ENCODE measurements at places on chromosomes 3 and 15.

GRCh38 chr3:155391551-155391958 is 98.1 kb upstream of the STRIT1 start:
- H3K4me1 ChIP-seq, result no peaks in the 10 kb centered on the region
- H3K27ac ChIP-seq, result no peak overlapping the region
- DNase-seq, result no peak
- H3K36me3 ChIP-seq, result no peaks in the 10 kb centered on the region
- H3K27me3 ChIP-seq, result peaks cover 3% of the 10 kb centered on the region
- H3K4me3 ChIP-seq, result no peak overlapping the region

GRCh38 chr3:113630956-113631542 is 65.4 kb downstream of the USF3 start:
- DNase-seq, result no peak
- H3K36me3 ChIP-seq, result peaks cover 9% of the 10 kb centered on the region
- no peaks in the 10 kb centered on the region for H3K27me3 ChIP-seq
- H3K27ac ChIP-seq, result no peak overlapping the region
- no peak overlapping the region for H3K4me3 ChIP-seq
- H3K4me1 ChIP-seq, result peaks cover 6% of the 10 kb centered on the region

DNA sequence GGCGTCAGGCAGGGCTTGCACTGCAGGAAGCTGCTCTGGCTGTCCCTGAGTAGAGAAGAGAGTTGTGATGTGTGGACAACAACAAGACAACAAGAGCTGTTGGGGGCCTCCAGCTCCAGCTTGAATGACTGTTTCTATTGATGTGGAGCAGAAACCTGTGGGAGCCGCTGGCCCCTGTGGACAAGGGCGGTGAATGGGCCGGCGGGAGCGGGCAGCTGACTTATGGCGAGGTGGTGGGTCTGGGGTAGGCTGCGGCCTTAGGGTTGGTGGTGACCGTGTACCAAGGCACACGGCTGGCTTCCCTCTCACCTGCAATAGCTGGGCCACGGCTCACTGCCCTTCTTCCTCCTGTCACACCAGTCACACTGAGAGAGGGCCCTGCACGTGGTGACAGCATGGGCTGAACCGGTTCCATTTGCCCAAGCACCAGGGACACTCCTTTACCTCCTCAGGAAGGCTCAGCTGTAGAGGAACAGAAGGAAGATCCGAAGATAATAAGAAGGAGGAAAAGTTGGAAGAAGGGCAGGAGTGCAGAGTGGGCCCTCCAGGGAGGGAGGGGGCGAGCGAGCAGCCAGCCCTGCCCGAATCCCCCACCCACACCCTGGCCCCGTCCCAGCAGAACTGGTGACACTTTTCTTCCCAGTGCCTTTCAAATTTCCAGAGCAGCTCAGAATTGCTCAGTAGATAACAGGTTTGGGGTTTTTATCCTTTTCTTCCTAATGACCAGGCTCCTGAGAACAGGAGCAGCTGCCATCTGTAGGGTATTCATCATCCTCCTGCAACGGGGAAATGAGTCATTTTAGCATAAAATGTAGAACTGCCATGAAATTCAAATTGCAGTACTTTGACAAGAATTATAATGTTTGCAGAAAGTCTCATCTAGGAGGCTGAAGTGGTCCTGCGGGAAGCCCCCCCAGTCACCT is 136.9 kb downstream of the TJP1 start:
- H3K27ac ChIP-seq, result no peak overlapping the region
- no peak for DNase-seq
- H3K36me3 ChIP-seq, result no peaks in the 10 kb centered on the region
- no peaks in the 10 kb centered on the region for H3K4me1 ChIP-seq
- no peaks in the 10 kb centered on the region for H3K27me3 ChIP-seq
- H3K4me3 ChIP-seq, result no peak overlapping the region

DNA sequence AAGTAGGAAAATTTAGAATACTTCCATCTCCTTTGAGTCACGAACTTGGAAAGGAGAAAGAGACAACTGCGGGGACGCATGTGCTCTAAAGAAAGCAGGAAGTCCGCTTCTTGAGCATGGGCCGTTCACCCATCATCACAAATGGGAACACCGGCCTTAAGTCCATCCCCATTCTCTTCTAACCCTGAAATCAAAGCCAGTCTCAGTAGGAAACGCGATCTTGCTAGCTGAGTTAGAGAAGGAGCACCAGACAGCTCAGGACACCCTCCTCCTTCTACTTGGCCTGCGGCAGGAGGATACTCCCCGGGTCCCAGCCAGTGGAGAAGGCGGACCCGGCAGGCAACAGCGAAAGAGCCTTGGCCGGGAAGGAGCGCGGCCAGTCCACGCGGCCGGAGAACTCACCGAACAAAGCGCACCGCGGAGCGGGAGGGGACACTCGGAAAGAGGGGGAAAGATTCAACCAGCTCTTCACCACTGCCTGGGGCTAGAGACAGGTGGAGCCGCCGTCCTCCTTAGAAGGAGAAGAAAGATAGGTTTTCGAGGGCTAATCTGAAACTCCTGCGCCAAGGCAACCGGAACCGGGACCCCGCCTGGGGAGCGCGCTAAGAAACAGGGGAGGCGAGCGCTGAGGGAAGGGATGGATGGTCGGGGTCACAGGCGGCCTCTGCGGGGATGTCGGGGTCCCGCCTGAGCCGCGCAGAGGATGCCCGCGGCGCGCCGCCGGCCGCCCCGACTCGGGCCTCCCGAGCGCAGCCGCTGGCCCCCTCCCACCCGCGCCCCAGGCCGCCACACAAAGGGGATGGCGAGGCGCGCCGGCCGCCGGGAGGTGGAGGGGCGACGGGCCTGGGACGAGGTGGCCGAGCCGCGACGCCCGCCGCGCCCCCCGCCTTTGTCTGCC is 818 bp downstream of the SLC4A7 start:
- H3K4me1 ChIP-seq, result peaks cover 46% of the 10 kb centered on the region
- H3K4me3 ChIP-seq, result peak overlapping the region; percentile 100
- peaks cover 18% of the 10 kb centered on the region for H3K36me3 ChIP-seq
- peak; percentile 20 for DNase-seq
- H3K27ac ChIP-seq, result peak overlapping the region; percentile 97

GRCh38 chr15:101024073-101024695 is 105.0 kb downstream of the LRRK1 start:
- no peak overlapping the region for H3K4me3 ChIP-seq
- no peak for DNase-seq
- H3K36me3 ChIP-seq, result no peaks in the 10 kb centered on the region
- peaks cover 5% of the 10 kb centered on the region for H3K27me3 ChIP-seq
- H3K27ac ChIP-seq, result no peak overlapping the region
- H3K4me1 ChIP-seq, result no peaks in the 10 kb centered on the region
